ENCODE measurements at places on chromosomes 5 and 9.

GRCh38 chr5:16834029-16834428 is 102.1 kb downstream of the MYO10 start:
- no peak for DNase-seq

GRCh38 chr5:61505281-61505680 is 173.2 kb downstream of the ZSWIM6 start:
- no peak for DNase-seq

DNA sequence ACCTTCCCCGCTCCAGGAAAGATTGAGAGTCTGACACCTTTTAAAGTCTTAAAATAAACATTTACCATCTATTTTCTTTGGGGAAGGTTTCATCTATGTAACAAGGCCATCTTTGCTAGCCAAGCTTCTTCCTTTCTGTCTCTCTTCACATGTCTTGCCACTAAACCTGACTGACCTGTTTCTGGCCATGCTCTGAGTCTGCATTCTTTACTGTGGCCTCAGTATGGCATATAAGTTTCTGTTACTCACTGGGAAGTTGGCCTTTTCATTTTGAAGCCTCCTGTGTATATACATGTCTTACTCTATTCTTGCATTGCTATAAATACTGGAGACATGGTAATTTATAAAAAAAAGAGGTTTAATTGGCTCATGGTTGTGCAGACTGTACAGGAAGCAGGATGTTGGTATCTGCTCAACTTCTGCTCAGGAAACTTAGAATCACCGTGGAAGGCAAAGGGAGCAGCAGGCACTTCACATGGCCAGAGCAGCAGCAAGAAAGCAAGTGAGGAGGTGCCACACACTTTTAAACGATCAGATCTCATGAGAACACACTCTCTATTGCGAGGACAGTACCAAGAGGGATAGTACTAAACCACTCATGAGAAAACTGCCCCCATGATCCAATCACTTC is 48.1 kb downstream of the KCNV2 start:
- DNase-seq, result no peak

GRCh38 chr9:37994639-37995347 is 74.2 kb downstream of the SHB start:
- DNase-seq, result no peak

DNA sequence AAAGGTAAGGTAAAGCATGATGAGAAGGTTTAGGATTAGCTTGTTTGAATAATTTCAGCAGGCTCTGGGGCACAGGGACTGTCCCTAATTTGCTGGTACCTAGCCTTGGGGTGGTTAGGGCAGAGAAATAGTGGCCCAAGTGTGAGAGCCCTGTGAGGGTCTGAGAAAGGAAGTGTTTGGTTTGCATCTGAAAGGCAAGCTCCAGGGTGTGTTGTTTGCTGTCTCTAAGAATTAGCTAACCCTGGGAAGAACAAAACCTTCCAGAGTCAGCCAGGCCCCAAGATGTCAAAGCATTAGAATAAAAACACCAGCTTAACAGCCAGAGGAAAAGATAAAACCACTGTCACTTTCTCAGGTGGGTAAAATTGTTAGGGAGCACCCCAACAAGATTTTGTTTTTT is 31.0 kb downstream of the TMEM252 start:
- DNase-seq, result no peak

GRCh38 chr9:15426019-15426418 is 3.3 kb downstream of the SNAPC3 start:
- no peak for DNase-seq

GRCh38 chr9:136570916-136571315 is 25.1 kb upstream of the NOTCH1 start:
- DNase-seq, result no peak

DNA sequence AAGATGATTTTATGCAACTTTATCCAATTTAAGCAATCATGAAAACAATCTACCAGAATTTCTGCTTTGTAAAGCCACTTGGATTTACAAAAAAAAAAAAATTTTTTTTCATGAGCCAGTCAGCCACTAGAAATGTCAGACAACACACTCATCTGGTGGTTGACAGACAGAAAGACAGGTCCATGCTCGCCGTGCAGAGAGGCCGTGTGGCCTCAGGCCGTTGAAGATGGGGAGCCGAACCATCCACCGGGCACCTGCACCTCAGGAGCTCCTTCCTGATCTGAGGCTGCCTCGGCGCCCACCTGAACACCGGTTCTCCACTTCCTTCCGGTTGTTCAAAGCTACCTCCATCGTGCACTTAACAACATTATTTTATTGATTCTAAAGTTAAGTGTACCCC is 138.0 kb upstream of the IRX4 start:
- no peak for DNase-seq

DNA sequence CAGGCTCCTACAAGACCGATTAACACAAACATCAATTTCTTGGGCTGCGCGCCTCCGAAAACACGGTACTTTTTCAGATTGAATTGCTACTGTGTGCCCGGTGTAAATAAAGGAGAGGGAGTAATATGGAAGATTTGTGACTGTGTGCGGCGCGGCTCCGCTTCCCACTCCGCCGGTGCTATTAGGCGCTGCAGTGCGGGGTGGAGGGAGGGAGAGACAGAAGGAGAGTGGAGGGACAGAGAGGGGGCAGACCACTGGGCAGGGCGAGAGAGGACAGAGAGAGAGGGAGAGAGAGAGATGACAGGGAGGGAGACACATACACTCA is 24.7 kb upstream of the RNU6ATAC start:
- no peak for DNase-seq

DNA sequence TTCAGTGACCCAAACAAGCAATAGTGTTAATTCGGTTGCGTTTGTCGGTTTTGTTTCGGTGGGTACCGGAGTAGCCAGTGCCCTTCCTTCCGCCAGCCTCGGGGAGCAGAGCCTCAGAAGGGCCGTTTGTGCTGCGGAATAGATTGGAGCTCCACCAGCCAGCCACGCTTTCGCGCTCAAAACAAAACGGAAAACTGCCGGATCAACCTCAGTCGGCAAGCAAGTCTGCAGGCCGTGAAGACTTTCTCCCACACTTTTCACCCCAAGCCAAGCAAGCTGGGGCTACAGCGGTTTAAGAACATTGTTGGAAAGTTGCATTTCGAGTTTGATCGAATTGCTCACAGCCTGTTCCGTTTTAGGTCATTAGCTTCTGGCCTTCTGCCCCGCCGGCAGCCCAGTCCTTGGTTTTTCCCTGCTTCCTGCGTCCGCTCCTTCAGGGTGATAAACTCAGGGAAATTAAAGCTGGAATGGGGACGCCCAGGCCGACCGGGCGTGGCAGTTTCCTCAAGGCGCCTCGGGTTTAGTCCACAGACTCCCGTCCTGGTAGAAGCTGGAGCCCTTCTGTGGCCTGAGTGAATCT is 803 bp upstream of the CCNO start:
- DNase-seq, result peak; percentile 10

DNA sequence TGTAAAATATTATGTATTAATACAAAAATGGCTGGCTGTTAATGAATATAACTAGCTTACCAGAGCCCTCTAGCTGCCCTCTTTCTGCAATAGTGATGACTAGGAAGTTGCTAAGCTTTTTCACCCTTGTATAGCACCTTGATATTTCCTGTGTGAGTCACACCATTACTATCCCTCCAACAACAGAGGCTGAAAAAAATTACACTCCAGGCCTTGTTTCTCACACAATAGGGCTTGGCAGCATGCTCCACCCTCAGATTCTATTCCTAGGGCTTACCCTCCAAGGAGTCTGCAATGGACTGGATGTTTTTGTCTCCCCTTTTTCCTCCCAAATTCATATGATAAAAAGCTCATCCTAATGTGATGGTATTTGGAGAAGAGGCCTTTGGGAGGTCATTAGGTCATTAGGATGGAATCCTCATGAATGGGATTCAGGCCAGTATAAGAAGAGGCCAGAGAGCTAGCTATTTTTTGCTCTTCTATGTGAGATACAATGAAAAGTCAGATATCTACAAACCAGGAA is 184.6 kb upstream of the MAP1B start:
- peak; percentile 89 for DNase-seq

DNA sequence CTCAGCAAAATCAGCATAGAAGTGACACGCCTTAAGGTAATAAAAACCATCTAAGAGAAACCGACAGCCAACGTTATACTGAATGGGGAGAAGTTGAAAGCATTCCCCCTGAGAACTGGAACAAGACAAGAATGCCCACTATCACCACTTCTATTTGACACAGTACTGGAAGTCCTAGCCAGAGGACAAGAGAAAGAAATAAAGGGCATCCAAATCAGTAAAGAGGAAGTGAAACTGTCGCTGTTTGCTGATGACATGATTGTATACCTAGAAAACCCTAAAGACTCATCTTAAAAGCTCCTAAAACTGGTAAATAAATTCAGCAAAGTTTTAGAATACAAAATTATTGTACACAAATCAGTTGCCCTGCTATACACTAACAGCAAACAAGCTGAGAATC is 393.3 kb downstream of the KIF4B start:
- no peak for DNase-seq
